ENCODE measurements at places on chromosomes 4 and X.

GRCh38 chr4:39530682-39531081 lies 3.4 kb upstream of the UGDH start:
- no peak for DNase-seq

DNA sequence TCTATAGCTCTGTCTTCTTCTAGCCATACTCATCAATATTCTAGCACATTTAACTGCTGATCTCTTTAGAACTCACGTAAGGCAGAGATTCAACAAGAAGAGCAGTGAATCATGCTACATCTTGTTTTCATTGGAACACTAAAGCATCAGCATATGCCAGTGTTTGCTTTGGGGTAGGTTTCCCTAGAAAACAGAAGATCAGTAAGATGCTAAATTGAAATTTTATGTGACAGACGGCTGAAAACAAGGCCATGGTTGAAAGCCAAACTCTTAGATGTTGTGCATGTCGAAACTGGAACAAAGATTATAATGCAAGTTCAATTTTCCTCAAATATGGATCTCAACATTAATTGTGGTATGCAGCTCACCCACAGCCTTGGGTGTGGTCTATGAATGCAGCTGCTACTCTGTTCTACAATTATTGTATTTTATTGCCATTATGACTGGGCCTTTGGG lies 107.6 kb downstream of the PDLIM5 start:
- no peak for DNase-seq

- DNase-seq, result no peak
Observed at GRCh38 chrX:70508296-70508911, 63.8 kb downstream of the DLG3 start.

DNA sequence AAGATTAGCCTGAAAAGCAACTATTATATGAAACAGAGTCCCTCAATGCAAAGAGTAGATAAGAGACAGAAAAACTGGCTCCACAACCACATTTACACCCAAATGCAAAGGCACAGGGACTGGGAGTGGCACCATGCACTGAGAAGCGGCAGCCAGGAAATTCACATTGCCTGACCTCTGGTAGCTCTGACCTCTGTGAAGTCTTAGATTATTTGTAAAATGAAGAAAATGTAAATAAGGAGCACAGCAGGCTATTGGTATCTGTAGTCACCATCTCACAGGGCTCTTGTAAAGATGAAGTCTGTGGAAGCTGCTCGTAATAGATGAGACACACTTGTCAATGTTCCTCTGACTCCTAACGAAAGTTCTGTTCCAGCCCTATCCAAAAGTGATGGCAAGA lies 69.7 kb downstream of the FAT1 start:
- no peak for DNase-seq
